ENCODE measurements at places on chromosomes 1 and 21.

DNA sequence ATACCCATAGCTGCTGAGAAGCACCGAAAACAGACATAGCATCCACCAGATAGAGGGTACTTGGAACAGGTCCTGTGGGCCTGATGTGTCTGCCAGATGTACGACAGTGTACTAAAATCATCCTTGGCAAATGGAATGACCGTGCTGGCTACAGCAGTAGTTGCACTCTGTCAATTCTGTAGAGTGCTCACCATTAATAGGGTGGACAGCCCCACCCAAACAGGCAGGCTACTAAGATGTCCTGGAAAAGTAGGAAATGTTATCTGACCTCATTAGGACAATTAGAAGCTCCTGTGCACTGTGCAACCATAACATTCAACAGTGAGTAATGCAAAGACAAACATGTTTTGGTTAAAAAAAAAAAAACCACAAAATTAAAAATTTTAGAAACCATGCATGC lies 106.2 kb downstream of the PTPN14 start:
- DNase-seq = no peak

- DNase-seq = no peak
Observed at GRCh38 chr1:84246213-84246612, 55.3 kb upstream of the SAMD13 start.

DNA sequence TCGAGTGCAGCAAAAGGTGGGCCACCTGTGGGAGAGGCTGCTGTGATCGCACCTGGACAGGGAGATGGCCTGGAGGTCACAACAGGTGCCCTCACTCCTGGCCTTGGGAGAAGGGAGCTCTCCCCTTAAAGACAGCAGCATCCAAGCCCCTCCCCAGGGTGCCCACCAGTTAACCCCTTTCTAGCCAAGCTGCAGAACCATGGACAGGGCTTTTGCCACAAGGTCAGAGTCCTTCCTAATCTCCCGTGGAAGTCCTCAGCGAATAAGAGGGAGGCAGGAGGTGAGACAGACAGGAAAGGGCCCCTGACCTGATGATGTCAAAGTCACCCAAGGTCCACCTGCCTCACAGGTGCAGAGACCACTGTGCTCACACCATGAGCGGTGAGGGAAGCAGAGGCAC lies 1.7 kb downstream of the CNTN2 start:
- DNase-seq = no peak

DNA sequence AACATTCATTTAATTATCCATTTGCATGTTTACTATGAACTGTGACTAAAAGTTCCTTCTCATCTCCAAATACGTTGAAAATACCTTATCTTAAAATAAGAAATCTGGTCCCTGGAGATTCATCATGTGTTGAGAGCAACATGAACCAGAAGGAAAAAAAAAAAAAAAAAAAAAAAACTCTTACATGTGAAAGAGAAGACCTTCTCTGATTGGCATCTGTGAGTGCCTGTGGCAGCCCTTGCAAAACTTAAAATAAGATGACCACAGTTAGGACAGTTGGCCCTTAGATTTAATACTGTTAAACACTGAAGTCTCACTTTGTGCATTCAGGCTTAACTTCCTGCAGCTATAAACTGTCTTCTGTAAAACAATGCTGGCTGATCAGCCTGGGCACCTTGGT lies 1395.2 kb upstream of the ADGRL4 start:
- DNase-seq = no peak

DNA sequence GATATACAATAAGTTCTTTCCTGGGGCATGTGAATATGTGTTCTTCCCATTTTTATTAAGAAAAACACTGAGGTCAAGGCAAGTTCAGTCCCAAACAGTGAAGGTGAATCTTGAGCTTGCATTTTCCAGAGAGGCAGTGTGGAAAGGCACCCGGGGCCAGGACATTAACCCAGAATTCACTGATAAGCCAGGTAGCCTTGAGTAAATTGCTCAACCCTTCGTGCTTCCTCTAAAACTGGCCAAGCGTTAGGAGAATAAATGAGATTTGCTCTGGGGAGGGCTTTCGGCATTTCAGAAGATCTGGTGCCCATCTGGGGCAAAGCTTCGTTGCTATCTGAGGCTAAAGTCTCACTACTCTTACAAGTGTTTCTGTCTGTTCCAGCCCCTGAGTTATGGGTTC lies 57.1 kb upstream of the KAZN start:
- no peak for DNase-seq

- DNase-seq = no peak
Observed at GRCh38 chr21:35963920-35964451, 96.3 kb downstream of the SETD4 start.

DNA sequence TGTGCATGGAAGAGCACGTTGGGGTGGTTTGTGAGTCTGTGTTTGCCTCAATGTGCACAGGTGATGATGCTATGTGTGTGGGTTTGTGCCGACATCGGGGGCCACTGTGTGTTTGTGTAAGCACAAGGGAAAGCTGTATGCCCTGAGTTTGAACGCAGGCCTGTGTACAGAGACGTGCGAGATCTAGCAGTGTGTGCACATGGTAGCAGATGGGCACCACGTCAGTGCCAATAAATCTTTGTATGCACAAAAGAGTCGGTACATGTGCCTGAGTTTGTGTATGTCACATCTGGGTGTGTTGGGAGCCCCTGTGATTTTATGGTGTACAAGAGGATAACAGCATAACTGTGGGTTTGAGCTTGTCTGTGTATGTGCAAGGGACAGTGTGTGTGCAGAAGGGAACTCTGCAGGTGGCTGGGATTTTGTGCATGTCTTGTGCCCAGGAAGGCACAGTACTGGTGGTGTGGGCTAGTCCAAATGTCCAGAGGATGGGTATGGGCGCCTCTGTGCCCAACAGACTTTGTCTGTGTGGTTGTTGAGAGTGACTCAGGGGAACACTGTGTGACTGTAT lies 32.0 kb upstream of the WASF2 start:
- DNase-seq = no peak

DNA sequence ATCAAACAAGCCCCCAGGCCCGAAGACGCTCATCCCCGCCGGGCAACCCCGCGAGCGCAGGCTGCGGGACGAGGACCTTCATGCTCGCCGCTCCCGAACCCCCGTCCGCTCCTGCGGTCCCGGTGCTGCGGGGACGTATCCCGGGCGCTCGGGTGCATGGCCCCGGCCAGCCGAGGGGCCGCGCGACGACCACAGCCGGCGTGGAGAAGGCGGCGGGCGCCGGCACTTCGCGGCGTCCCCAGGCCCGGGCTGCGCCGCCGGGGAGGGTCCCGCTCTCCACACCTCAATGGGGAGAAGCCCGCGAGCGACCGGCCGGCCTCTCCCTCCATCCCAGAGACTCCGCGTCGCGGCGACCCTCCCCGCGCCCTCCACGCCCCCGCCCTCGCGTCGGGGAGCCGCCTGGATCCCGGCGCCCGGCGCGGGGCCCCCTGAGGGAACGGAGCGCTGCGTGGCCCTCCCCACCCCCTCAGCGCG lies 401 bp downstream of the ERRFI1 start:
- DNase-seq = no peak

GRCh38 chr1:74748960-74749359 lies 16.0 kb downstream of the TYW3 start:
- DNase-seq = peak; percentile 4

- DNase-seq = no peak
Observed at GRCh38 chr1:205633421-205633976, 1.7 kb upstream of the ELK4 start.

GRCh38 chr21:42038826-42039425 lies 28.8 kb upstream of the ZBTB21 start:
- DNase-seq = no peak

DNA sequence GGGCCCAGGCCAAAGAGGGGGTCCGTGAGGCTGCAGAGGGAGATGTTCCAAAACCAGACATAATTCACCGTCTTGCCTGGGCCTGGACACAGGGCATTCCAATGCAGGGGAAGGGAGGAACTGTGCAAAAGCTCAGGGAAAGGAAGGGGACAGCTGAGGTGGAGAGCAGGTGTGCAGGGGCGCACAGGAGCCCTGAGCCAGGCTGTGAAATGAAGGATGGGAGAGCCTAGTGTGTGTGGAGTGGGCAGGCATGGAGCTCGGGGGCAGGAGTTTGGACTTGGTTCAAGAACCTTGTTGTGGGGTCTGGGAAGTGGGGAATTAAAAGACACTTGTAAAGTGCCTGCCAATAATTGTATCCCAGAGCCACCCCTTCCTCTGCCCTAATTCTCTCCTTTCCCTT lies 2.3 kb downstream of the TNNI1 start:
- no peak for DNase-seq
